Activated B cell treated with CpG ODN at 0.5 μM for 24 hours (primary cell): ENCODE measurements at places on chromosomes 12 and 14.

DNA sequence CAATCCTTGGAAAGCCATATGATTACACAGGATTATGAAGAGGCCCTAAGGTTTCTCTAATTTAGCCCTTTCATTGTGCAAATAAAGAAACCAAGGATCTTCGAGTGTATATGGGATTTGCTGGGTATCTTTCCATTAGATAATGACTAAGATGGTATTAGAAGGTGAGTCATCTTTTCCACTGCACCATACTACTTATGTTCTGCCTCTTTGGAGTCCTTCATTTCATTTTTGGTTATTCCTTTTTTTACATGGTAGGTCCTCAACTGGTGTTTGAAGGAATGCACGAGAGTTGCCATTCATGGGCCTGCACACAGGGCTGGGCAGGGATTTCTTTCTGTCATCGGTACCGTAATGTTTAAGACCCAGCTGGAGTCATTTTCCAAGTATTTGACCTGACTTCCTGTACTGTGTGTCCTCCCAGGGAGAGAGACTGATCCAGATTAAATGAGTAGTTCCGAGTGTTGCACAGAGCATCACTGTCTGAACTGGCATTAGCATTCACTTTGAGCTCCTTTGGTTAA lies 85.7 kb downstream of the BORCS5 start:
- DNase-seq: no peak

GRCh38 chr14:35285168-35286002 lies 6.8 kb upstream of the PSMA6 start:
- no peak for DNase-seq

DNA sequence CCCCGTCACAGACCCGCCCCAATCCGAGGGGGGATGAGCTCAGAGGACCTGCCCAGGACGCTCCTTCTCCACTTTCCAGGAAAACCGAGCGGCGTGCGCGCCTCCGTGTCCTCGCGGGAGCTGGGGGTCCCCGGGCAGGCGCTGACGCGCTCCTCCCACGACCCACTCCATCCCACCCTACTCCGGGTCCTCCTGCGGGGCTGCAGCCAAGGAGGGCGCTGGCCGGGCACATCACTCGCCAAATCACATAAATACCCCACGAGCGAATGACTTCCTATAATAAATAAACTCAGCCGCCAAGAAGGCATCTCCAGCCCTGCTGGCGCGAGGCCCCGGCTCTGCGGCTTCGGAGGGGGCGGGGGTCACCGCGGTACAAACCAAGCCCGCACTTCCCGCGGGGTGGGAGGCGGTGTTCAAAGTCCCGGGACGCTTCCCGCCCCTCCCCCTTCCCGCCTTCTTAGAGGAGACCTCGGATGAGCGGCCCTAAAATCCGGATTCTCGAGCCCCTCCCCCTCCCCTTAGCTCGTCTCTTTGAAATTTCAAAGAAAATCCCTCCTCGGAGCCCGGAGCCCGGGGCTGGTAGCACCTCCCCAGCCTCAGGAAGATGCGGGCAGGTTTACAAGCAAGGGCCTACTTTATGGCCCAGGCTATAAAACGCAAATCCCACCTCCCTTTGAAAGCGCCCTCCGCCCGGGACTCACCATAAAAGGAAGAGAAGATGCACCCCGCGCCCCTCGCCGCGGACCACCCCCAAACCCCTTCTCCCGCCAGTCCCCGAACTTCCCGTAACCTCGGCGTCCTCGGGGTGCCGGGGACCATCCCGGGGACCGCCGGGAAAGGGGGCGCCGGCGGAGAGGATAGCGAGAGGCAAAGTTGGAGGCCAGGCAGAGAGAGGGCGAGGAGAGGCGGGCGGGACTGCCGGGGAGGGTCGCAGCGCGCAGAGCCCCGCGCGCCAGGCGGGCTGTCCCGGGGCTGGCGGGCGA lies 712 bp upstream of the FZD10 start:
- DNase-seq: no peak

DNA sequence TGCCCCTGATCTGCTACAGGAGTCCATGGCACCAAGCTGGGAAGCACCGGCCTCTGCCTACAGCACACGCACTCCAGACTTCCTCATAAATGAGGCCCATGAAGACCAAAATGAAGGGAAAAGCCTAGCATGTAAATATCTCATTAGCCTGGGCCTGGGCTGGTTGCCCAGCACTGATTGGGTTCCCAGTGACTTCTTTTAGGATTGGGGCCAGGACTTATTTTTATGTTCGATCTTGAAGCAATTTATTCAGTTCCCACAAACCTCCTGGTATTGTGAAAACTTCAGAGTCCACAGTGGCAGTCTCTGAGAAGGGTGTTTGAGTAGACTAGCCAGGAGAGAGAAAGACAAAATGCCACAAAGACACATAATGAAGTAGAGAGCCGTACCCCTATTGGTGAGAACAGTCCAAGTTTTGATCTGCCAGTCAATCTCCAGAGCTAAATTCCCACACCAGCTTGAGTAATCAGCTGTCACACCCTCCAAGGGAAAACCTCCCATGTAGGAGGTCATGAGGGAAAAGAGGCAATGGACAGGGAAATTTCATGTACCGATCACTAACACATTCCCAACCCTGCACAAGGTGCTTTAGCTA lies 78.2 kb downstream of the PHLDA1 start:
- no peak for DNase-seq

DNA sequence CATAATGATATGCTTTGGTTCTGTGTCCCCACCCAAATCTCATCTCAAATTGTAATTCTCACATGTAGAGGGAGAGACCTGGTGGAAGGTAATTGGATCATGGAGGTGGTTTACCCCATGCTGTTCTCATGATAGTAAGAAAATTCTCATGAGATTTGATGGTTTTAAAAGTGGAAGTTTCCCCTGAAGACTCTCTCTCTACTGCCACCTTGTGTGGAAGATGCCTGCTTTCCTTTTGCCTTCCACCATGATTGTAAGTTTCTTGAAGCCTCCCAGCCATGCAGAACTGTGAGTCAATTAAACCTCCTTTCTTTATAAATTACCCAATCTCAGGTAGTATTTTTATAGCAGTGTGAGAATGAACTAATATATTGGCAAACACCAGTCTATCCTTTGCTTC lies 260.4 kb upstream of the PPFIA2 start:
- DNase-seq: no peak

- no peak for DNase-seq
These were observed 249.9 kb upstream of the FLRT2 start for GRCh38 chr14:85280074-85280473.

GRCh38 chr14:20608383-20609110 lies 17.4 kb upstream of the RNASE12 start:
- DNase-seq: no peak

DNA sequence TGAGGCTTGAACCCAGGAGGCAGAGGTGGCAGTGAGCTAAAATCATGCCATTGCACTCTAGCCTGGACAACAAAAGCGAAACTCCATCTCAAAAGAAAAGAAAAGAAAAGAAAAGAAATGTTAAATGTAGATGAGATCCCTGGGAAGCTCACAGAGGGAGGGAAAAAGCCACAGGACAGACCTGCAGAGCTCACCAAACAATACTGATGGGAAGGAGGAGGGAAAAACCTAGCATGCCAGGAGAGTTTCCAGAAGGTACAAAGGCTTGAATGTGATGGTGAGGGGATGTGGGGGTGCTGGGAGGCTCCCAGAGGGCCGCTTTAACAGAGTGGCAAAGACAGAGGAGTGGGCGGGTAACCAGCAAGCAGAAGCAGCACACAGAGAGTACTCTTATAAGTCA lies 72.3 kb downstream of the PTPN21 start:
- no peak for DNase-seq

DNA sequence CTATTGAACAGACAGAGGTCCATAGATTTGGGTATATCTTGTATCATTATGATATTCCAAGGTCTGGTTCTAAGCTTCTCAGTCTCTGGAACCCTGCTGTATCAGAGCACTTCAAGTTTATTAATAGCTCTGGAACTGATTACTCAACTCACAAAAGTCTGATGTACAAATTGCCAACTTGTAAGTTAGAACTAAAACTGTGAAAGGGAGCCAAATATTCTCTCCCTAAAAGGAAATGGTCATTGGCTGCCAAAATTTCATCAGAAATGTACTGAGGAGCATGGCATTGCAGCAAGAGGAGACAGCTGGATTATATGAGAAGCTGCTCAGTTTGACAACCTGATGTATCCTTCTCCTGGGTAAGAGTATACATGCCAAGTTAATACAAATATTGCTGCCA lies 828.8 kb upstream of the SEL1L start:
- DNase-seq: no peak

GRCh38 chr14:57575482-57575881 lies 81.8 kb upstream of the CCDC198 start:
- DNase-seq: no peak

DNA sequence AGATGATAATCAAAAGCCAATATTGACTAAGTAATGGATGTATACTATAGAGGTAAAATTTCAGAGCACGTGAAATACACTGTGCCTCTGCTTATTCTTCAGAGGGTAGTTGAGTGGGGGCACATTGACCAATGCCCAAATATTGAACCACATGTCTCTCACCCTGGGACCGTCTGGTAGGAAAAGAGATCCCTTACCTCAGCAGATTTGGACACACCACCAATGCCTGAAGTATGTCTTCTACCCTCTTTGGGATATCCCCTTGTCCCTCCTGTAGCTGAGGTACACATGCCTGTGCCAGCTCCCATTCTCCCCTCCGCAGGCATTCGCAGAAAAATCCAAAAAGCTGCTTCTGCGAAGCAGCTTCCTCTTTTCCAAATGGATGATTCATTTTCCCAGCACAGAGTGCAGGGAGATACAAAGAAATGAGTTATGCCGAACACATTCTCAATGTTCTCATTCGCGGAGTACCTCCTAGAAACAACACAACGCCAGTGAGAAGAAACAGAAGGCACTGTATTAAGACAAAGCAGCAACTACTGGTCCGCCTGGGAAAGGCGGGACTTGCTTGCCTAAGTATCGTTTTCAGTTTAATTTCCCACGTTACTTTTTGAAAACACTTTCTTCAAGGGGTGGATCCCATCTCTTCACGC lies 691 bp downstream of the ZFYVE26 start:
- DNase-seq: no peak

DNA sequence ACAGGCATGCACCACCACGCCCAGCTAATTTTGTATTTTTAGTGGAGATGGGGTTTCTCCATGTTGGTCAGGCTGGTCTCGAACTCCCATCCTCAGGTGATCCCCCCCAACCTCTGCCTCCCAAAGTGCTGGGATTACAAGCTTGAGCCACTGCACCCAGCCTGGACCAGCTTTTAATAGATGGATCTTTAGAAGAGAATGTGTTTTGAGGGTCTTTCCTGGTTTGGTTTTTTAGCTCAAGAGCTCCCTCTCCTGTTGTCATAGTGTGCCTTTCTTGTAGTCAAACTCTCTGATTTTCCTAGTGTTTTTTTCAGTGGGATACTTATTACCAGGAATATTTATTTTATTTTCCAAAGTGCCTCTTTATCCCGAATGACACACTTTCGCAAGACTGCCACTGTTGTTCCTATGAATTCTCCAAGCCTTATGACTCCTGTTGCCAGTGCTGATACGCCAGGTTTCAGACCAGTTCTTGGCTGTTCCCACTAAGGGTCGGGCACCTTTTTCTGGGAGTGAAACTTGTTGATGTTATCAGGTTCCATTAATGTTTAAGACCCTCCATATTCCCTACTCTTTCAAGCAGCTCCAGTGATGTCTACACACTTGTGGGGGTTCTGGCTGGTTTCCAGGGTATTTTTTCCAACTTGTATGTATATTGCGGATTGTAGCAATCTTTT lies 31.5 kb upstream of the LIMA1 start:
- DNase-seq: no peak

DNA sequence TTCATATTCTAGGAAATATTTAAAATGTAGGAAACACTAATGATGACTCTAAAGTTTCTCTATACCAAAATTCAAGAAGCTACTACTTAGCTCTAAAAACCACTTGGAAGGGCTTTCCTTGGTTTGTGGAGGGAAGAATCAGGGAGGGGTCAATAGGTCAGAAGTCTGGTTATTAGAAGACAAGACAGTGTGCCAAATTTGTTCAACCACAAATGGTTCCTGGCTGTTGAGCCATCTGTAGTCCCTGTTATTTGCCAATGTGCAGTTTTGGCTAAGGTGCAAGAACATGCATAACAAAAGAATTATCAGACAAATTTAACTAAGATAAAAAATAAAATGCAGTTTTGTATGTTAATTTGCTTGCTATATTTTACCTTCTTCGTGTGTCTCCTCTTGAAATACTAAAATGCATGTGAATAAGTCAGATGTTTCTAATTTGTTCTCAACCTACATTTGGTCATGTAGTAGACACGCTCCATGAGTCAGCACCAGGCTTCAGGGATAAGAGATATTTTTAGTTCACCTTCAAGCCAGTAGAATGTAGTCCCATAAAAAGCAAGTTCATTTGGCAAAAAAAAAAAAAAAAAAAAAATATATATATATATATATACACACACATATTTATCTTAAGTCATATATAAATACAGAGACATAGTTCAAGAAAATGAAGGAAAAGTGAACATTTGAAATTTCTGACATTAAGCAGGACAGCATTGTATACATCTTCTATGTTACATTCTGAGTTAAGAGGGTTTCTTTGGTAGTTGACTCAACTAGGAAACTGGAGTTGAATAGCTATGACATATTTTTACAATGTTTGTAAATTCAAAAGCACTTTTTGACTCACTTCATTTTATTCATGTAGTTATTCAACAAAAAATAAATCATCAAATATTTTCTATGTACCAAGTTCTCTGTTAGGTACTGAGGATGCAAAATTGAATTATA lies 123.3 kb downstream of the KCNC2 start:
- no peak for DNase-seq

DNA sequence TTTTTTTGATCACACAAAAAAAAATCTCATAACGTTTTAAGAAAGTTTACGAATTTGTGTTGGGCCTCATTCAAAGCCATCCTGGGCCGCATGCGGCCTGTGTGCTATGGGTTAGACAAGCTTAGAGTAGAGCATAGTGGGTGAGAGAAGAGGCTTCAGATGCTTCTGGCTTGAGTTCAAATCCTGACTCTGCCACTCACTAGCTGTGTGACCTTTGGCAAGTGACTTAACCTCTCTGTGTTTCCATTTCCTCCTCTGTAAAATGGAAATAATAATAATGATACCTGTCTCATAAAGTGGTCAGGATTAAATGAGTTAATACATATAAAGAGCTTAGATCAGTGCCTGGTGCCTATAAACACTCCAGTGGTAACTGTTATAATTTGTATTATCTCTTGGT lies 6.2 kb downstream of the P2RX4 start:
- DNase-seq: no peak

DNA sequence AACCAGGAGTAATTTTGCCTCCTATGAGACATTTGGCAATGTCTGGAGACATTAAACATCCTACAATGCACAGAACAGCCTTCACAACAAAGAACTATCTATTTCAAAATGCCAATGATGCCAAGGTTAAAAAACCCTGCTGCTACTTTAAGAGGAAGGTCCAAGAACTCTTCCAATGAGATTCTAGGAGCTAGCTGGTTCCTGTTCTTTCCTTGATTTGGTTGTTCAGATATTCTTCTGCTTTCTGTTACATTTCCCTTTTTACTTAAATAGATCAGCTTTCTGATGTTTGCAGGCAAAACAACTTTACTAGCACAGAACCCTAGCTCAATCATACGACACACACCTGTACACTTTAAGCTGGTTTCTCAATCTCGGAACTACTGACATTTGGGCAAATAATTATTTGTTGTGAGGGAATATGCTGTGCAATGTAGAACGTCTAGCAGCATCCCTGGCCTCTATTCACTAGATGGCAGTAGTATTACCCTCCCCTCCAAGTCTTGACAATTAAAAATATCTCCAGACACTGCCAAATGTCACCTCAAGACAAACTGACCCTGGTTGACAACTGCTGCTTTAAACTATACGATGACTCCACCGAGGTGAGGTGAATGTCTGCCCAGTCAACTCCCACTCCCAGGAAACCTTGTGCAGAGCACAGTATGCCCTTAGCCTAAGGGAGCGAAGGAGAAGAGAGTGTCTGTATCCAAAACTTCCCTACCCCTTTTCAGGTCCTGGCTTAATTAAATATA lies 4.4 kb downstream of the BLTP3B start:
- DNase-seq: no peak

GRCh38 chr14:105159344-105159743 lies 9.2 kb downstream of the JAG2 start:
- DNase-seq: no peak
